ENCODE measurements at places on chromosomes 5 and 9.

- no peak for DNase-seq
Measured at GRCh38 chr9:10055886-10056395, 556.9 kb downstream of the PTPRD start.

- DNase-seq = no peak
Measured at GRCh38 chr5:174376056-174376455, 330.6 kb downstream of the NSG2 start.

DNA sequence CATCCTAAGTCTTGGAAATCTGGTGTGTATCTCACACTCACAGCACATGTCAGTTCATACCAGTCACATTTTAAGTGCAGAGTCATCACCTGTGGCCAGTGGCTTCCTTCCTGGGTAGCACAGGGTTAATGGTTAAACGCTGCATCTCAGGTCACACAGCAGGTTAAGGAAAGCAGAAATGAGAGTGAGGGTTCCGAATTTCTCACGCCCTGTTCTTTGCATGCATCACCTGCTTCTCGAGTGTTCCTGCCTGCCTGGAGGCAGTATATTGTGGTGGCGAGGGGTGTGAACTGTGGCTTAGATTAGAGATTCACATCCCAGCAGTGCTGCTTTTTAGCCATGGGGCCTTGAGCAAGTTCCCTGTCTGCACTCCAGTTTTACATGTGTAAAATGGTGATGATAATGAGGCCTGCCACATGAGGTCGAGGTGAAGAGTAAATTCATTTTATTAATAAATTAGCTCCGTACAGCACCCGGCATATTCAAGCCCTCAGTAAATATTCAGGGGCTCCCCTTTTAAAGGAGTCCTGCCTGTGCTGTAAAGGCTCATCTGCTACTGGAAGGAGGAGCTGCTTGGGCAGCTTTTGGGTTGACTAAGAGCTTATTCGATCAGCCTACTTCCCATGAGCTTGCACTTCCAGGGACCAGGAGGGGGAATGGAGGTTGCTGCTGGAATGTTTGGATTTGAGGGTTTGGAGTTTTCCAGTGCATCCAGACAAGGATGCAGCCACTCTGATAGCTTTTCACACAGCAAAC, 61.1 kb upstream of the SAP30L start:
- no peak for DNase-seq

DNA sequence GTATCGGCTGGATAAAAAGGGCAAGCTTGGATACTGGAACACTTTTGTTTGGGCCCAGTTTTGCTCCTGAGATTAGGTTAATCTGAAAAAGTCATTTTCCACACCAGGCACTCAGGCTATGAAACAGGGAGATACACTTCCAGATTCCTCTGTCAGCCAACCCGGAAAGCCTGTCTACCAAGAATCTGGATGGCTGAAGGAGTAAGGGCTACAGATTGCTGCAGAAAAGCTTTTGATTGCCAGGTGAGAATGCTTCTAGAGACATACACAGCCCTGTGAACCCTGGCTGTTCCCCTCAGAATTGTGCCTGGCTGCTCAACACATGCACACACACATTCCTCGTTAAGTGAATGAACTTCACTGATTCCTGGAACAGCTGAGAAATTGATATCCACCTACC, 114.4 kb downstream of the PSD2 start:
- no peak for DNase-seq

GRCh38 chr5:1808439-1808838, 7.2 kb downstream of the NDUFS6 start:
- peak; percentile 88 for DNase-seq

DNA sequence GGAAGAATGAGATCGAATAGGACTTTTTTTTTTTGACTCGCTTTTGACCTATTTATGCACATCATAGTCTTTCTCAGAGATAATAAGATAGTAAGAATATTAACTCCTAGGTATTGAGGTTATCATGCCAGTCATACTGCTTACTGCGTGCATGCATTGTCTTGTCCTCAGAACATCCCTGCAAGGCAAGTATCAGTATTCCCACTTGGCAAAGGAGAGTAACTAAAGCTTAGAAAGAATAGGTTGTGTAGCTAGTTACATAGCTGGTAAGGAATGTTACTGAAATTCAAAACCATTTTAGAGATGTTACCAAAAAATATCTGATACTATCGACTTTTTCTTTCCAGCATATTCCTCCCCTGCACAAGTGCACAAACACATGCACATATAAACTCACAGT, 296.1 kb upstream of the CLINT1 start:
- no peak for DNase-seq

DNA sequence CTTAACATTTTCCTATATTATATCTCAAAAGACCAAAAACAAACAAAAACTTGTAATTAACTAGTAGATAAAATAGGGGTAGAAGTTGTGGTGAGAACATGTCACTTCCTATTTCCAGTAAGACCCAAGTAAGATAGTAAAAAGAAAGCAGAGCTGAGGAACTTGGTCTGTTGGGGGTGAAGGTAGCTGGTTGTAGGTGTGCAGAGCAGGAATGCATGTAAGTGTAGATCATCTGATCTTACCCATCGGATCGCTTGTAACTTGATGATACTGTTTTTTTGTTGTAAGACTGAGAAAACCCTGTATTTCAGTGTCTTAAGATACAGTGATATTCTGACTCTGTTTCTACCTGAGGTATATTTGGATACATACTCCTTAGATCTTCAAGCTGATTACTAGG, 5.7 kb downstream of the SRP19 start:
- no peak for DNase-seq

GRCh38 chr5:1542781-1543180, 19.0 kb upstream of the LPCAT1 start:
- peak; percentile 97 for DNase-seq

GRCh38 chr9:97064176-97064575, 25.2 kb upstream of the CTSV start:
- DNase-seq = no peak

- DNase-seq = no peak
Measured at GRCh38 chr5:138649775-138650174, 74.6 kb upstream of the HSPA9 start.

DNA sequence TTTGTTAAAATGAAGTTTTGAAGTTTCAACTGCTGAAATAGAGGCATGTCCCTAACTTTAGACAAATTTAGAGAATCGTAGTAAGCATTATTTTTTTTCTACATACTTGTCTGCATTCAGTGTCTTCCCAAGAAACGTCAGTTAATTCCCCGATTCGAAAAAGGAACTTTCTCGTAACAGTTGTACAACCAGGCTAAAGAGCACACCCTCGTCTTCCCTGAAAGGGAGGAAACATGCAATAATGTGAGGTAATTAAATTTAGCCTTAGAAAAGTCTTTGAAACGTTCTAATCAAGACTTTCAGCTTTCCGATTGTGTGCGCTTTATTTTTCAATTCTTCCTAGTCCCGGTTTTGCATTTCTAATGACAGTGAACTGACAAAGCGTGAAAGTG, 374 bp upstream of the SLC1A3 start:
- DNase-seq = no peak

DNA sequence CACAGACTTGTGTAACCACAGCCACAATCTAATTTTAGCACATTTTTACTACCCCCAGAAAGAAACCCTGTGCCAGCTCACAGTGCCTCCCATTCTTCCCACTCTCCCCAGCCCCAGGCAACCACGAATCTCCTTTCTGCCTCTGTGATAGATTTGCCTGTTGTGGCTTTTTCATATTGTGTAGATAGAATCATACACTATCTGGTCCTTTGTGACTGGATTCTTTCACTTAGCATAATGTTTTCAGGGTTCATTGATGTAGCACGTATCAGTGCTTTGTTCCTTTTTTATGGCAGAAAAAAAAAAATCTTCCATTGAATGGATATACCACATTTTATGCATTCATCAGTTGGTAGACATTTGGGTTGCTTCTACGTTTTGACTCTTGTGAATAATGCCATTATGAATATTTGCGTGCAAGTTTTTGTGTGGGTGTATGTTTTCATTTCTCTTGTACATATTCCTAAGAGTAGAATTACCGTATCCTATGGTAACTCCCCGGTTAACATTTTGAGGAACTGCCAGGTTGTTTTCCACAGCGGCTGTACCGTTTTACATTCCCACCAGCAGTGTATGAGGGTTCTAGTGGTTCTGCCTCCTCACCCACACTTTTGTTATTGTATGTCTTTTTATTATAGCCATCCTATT, 64.5 kb downstream of the RCL1 start:
- DNase-seq = no peak

GRCh38 chr5:28779161-28779754, 1740.9 kb upstream of the CDH9 start:
- DNase-seq = peak; percentile 26

DNA sequence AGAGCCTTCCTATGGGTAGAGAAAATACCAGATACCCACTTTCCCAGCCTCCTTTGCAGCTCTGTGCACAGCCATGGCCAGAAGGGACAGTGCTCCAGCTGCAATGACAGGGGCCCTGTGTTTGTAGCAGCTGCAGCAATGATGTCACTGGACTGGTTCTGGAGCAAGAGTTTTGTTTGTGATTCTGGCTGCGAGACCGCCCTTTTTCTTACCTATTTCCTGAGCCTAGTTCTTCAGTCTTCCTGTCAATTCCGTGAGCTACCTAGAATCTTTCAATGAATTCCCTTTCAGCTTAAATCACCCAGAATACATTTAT, 10.0 kb upstream of the BOD1 start:
- no peak for DNase-seq

DNA sequence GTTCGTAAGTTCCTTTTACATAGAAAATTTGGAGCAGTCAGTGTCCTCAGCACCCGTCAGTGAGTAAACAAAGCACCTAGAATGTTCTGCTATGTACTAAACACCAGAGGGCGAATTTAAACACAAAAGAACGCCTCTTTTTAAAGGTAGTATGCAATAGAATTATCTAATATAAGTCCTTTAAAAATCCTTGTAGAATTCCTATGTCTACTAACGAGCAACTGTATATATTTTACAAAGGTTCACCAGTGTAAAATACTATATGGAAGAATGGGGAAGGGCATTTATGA, 499 bp upstream of the TMEM232 start:
- no peak for DNase-seq

GRCh38 chr5:6837519-6838110, 124.4 kb downstream of the TENT4A start:
- DNase-seq = no peak

GRCh38 chr5:114265432-114266060, 96.3 kb upstream of the KCNN2 start:
- no peak for DNase-seq

DNA sequence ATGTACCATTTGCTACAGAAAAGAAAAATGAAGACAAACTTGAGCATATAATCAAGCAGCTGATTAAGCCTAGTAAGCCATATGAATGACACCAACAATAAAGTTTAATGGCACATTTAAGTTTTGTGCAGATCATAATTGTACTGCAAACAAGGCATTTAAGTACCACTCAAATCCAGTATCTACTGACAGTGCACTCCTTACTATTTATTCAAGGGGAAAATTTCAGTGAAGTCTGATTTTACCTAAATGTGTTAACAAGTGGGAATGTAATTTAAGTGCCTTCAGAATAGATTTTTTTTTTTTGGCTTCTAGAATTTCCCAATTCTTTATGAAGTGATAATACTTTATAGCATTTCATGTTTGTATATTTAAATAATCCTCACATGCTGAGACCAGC, 341.0 kb upstream of the POU5F2 start:
- no peak for DNase-seq

- DNase-seq = no peak
Measured at GRCh38 chr5:83467371-83468035, 4.0 kb upstream of the VCAN start.

DNA sequence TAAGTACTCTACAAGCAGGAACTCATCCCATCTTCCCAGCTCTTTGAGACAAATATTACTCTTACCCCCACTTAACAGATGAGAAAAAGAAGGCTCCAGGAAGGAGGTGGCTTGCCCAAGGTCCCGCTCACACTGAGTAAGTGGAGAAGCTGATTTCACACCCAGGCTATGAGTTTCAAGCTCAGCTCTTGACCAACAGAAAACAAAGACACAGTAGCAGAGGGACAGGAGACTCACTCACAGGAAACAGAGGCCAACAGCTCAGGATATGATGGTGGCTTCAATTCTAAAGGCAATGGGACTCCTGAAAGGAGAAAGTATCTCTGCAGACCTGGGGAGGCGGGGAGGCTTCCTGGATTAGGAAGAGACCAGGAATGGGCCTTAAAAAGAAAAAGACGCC, 6.7 kb upstream of the TCF7 start:
- no peak for DNase-seq

DNA sequence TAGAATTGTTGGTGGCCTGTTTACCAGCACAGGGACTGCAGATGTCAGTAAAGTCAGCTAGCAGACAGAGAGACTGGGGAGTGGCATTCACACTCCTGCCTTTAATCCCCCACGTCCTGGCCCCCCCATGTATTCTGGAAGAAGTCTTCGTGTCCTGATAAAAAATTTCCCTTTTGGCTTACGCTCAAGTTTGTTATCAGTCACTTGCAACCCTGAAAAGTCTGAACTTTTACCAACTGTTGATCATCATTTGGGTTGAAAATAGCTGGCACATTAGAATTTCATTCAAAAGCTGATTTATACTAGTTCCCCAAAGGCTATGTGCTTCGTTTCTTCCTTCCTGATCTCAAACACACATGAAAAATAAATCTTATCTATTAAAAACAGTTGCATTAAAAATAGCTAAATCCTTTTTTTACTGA, 5.8 kb upstream of the CRHBP start:
- no peak for DNase-seq

DNA sequence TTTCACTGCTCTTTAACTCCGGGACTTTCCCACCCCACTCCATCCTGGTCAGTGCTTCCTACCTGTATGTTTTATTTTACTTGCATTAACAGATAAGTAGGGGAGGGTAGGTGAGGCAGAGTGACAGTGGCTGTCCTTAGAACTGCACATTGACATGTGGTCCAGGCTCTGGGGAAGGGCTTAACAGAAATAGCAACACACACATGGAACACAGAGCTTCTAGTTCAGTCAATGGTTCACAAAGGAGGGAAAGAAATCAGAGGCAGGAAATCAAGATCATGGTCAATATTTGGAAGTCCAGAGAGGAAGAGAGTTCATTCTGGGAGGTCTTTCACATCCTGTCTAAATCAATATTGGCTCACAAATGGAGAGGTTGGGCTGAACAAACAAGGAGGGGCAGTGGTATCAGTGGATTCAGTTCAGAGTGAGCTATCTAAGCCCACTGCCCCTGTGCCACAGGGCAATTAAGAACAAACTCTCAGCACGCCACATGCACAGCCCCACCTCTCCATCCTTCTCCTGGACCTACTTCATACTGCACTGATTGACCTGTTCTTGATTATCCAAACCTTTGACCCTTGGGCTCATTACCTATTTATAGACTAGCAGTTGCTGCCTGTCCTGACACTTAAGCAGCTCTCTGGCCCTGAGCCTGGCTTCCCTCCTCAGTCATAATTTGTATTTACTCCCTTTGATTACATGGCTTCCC, 6.2 kb upstream of the VPS13A start:
- no peak for DNase-seq

- no peak for DNase-seq
Measured at GRCh38 chr5:96808541-96808828, 740 bp upstream of the ERAP1 start.
